Smooth muscle cell of trachea (primary cell): ENCODE measurements at places on chromosomes 7 and 10. TPM values are rescaled to one million over a fixed set of nuclear protein-coding genes. Genes with fewer than 3 reads are reported as not detected.

Gene NPC1L1
- 0.15 and 0.17 TPM in 2 replicates for total RNA-seq

Gene TMEM273
- not detected in 2 replicates for total RNA-seq

Gene PIK3CG
- total RNA-seq, result under 0.01 TPM in 1 of 2 replicates, not detected in the other

Gene GPR158
- under 0.01 TPM in 1 of 2 replicates, not detected in the other for total RNA-seq

Gene CUZD1
- total RNA-seq, result 0.58 and 0.66 TPM in 2 replicates

Gene NAT16
- not detected in 2 replicates for total RNA-seq

Gene GOLGA7B
- total RNA-seq, result not detected in 2 replicates

Gene SPDYE16
- total RNA-seq, result 0.33 and 0.44 TPM in 2 replicates

Gene NAMPT
- 80.1 and 120 TPM in 2 replicates for total RNA-seq

Gene FAM25A
- not detected in 2 replicates for total RNA-seq

Gene TACC2
- total RNA-seq, result 2.6 and 8.1 TPM in 2 replicates

Gene BNIP3
- total RNA-seq, result 152 and 162 TPM in 2 replicates

Gene MCM7
- total RNA-seq, result 16.7 and 118 TPM in 2 replicates

Gene SLC18A3
- not detected in 2 replicates for total RNA-seq

Gene OPN1SW
- total RNA-seq, result not detected in 2 replicates

Gene RRP12
- 11.8 and 17.9 TPM in 2 replicates for total RNA-seq

Gene EFCAB10
- total RNA-seq, result not detected in 2 replicates

Gene CUBN
- total RNA-seq, result 3.3 and 3.6 TPM in 2 replicates

Gene FEZF1
- not detected in 2 replicates for total RNA-seq

Gene LLCFC1
- total RNA-seq, result not detected in 2 replicates

Gene IKZF1
- not detected in 2 replicates for total RNA-seq

Gene DNAJB12
- total RNA-seq, result 27.5 and 30.1 TPM in 2 replicates

Gene ABCA13
- total RNA-seq, result 2.5 and 5.1 TPM in 2 replicates

Gene GDF2
- not detected in 2 replicates for total RNA-seq

Gene CDC14C
- 0.15 and 0.17 TPM in 2 replicates for total RNA-seq

Gene DPYSL4
- total RNA-seq, result 1.3 and 4.2 TPM in 2 replicates

Gene ZNHIT1
- 78.4 and 89.0 TPM in 2 replicates for total RNA-seq

Gene ADRA2A
- total RNA-seq, result under 0.01 TPM in 1 of 2 replicates, not detected in the other

Gene MRPS17
- 10.3 and 12.8 TPM in 2 replicates for total RNA-seq

Gene PPP1R17
- total RNA-seq, result not detected in 2 replicates
